ENCODE measurements at places on chromosomes 5 and 9.

DNA sequence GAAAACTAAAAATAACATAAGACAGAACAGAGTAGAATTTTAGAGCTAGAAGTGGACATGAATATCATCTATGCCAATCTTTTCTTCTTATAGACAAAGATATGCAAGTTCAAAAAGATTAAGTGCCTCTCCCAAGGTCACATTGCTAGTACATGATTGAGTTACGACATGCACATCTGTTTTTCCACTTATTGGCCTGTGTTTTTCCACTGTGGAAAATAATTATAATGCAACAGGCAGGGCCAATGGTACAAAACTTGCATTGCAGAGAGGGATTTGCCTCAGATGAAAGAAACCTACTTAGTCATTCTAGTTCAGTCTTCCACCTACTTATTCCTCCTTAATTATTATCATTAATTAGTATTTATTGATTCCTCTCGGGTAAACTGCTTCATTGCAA, 407.8 kb upstream of the SGCD start:
- DNase-seq = no peak

- no peak for DNase-seq
Observed at GRCh38 chr5:119274767-119275130, 81.1 kb upstream of the TNFAIP8 start.

GRCh38 chr5:126664586-126664985, 63.8 kb downstream of the PHAX start:
- DNase-seq = no peak

GRCh38 chr5:142797420-142797819, 27.2 kb downstream of the ARHGAP26 start:
- DNase-seq = no peak

DNA sequence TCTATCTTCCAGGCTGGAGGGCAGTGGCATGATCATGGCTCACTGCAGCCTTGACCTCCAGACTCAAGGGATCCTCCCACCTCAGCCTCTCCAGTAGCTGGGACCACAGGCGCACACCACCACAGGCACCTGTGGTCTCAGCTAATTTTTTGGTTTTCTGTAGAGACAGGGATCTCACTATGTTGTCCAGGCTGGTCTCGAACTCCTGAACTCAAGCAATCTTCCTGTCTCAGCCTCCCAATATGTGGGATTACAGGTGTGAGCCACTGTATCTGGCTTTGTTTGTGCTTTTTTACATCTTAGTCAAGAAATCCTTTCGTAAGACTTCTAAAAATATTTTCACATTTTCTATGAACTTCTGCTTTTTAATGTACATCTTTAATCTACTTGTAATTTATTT, 116.9 kb downstream of the DENND1A start:
- no peak for DNase-seq

GRCh38 chr5:10275460-10275859, 25.4 kb downstream of the CCT5 start:
- no peak for DNase-seq

GRCh38 chr5:74394916-74395880, 245.3 kb downstream of the ENC1 start:
- DNase-seq = no peak

DNA sequence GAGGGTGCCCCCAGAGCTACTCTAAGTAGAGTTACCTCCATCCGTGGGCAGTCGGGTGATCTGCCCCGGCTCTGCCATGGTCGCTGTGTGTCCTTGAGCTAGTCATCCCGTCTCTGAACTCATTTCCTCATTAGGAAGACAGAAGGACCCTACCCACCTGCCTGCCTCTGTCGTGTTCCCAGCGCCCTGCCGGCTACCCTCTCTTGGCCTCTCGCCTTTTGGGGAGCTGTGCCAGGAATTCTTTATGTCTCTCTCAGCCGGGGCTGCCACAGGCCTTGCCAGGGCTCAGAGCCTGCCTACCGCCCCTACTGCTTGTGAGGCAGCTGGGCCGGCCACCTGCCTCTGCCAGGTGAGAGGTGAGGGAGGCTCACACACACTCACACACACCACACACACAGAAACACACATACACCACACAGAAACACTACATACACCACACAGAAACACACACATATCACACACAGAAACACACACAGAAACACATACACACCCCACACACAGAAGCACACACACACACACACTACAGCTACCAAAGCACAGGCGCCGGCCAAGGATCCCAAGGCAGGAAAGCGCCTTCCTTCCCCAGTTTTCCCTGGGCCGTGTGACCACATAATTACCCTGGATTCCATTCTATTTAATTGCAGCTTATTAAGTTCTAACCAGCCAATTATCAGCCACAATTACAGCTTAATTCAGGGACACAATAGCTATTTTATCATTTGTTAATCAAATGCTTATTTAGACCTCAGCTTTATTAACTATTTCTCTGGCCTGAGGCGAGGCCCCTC, 41.7 kb downstream of the UNC5A start:
- DNase-seq = no peak

GRCh38 chr5:124061663-124062062, 549.7 kb downstream of the CSNK1G3 start:
- no peak for DNase-seq

DNA sequence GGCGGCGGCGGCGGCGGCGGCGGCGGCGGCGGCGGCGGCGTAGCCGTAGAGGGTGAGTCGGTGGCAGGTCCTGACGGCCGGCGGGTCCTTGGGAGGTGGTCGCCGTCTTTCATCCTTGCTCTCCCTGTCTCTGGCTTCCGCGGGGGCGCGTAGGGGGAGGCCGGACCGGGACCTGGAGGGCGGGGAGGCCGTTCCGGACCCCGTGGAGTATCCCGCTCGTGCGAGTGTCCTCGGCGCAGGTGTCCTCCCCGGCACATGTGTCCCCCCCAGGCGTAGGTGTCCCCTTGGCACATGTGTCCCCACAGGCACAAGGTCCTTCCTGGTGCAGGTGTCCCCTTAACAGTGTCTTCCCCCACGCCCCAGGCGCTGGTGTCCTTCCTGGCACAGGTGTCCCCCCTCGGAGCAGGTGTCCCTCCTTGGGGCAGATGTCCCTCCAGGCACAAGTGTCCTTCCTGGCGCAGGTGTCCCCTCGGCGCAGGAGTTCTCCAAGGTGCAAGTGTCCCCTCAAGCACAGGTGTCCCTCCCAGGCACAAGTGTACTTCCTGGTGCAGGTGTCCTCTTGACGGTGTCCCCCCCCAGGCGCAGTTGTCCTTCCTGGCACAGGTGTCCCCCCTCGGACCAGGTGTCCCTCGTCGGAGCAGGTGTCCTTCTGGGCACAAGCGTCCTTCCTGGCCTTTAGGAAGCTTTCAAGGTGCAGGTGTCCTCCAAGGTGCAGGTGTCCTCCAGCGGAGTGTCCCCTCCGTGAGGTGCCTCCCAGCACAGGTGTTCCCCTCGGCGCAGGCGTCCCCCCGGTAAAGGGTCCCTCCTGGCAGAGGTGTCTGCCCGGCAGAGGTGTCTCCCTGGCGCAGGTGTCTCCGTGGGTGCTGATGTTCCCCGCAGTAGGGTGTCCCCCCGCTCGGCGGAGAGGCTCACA, 519 bp downstream of the EXOC3 start:
- peak; percentile 26 for DNase-seq
